ENCODE measurements at places on chromosomes 1 and 21.

DNA sequence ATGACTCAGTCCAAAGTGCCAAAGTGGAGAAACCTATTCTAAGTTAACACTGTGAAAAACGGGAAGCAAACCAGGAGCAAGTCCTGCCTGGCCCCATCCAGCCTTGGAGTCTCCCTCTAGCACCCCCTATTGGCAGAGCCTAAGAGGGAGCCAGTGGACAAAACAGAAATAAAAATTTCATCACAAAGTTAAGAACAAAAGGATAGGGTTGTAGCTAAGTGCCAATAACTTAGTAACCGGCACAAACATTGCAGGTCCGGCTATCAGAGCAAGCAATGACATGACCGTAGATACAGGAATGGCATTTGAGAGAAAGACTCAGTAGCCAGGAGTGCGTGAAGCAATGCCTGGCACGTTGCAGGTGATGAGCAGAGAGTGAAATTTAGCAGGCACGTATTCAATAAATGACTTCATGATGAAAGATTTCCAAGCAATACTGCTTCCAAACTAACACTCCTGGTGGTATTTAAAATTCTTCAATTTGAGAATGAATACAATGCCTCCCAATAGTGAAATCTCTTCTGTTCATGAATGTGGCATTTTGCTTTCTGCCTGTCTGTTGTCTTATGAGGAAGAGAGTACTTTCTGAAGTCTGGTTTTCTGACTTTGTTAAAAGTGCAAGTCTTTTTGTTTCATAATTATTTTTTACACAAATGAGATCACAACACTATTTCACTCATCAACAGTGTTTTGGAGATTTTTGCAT lies 391.0 kb downstream of the OMA1 start:
- peak; percentile 39 for DNase-seq

DNA sequence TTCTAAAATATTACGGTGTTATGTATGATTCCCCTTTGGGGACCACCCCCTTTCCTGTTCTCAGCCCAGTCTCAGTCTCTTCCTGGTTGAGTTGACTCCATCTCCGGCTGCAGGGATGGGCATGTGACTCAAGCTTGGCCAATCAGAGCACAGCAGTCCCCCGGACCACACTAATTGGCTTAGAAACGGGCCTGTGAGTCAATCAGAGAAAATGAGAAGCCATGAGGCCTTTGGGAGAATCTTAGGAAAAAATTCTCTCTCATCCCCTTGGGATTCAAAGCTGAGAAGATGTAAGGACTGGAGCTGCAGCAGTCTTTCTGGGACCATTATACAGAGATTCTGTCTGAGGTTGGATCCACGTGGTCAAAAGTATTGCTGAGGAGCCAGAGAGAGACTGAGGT lies 10.7 kb upstream of the FHAD1 start:
- DNase-seq = peak; percentile 5

DNA sequence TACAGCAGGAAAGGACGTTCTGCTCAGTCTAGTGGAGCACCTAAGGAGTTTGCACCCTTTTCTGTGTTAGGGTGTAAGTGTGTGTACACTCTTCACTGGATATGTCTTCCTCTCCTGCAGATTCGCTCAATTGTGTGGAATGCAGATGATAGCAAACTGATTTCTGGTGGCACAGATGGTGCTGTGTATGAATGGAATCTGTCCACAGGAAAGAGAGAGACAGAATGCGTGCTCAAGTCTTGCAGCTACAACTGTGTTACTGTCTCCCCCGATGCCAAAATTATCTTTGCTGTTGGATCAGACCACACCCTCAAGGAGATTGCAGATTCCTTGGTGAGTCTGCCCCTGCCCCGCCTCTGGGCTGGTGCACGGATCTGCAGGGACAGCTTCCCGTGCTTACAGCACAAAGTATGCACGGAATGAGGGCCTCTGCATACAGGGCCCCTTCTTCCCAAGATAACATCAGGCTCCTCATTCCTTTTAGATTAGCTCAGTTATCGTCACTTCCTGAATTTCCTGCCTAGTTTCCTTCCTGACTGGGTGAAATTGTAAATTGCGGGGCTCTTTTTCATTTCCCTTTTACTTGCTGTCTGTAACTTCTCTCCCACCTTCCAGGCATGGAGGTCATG lies 34.6 kb downstream of the CFAP57 start:
- peak; percentile 94 for DNase-seq

GRCh38 chr1:115136106-115136505 lies 46.8 kb upstream of the TSPAN2 start:
- no peak for DNase-seq

DNA sequence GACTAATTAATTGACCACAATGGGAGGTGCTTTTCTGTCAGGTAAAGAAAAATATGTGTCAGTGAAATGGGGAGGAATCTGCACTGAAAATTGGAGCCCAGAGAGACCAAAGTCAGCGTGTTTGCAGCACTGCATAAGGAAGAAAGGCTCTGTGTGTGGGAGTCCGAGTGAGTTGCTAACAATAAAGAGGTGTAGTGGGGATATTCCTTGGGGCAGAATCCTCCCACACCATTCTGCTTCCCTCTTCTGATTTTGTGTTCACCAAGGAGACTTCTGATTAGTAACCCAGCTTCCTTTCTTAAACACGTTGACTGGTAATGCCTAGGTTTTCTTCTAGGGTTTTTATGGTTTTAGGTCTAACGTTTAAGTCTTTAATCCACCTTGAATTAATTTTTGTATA lies 240.5 kb downstream of the RPS6KC1 start:
- DNase-seq = no peak
